CD4-positive, alpha-beta T cell treated with Interleukin-10 for 1 hour (primary cell): ENCODE measurements at places on chromosomes 12 and 14.

GRCh38 chr12:7731486-7731885 is 15.7 kb downstream of the CLEC4C start:
- no peak for DNase-seq

GRCh38 chr12:123010681-123011080 is 30.2 kb downstream of the ARL6IP4 start:
- DNase-seq = no peak

DNA sequence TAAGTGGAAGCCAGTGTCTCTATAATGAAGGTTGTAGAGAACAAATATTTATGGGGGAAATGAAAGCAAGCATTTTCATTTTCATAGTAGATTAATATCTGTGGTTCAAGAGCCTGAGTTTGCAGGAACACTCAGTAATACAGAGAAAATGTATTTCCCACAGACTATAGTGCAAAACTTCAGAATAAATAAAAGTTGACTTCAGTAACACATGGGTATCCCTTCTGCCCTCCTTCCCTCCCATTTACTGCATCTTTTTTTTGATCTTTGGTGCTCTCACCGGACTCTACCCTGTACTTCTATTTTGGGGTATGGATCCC is 75.3 kb upstream of the AMN1 start:
- DNase-seq = no peak

GRCh38 chr14:22422238-22422637 is 166.8 kb downstream of the DAD1 start:
- no peak for DNase-seq

DNA sequence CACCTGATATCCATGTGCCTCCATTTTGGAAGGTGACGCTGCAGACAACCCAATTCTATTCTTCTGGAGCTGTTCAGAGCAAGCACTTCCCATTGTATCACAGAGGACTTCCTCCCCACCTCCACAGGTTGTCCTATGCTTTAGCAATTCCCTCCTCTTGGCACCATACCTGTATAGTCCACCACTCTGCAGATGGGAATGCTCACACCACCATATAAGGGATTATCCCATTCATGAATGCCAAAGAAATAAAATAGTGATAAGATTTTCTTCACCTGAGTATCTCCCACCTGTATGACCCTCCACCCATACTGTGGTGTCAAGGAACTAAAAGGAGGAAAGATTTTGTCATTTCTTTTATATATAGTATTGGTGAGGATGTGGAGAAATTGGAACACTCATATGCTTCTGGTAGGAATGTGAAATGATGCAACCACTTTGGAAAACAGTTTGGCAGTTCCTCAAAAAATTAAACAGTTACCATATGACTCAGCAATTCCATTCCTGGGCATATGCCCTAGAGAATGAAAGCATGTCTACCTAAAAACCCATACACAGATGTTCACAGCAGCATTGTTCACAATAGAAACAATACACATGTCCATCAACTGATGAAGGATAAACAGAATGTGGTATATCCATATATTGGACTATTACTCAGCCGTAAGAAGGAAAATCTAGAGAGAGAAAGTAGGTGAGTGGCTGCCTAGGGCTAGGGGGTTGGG is 75.2 kb downstream of the FIGNL2 start:
- DNase-seq = no peak

DNA sequence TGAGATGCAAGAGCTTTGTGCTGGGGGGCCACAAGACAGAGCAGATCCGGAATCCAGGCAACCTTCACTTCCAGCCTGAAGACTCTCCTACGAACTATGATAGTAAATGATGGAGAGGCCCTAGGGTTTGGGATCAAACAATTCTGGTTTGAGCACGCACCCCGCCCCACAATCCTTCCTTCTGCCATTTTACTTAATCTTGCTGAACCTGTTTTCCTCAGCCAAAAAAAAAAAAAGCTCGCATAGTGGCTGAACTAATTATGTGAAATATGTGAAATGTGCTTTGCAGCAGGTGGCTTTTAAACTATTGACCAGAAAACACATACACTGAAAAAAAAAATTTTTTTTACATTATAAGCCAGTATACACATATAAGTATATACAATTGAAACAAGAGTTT is 667 bp upstream of the ITFG2 start:
- no peak for DNase-seq

GRCh38 chr14:50822501-50823042 is 8.4 kb downstream of the NIN start:
- DNase-seq = no peak

GRCh38 chr12:104219361-104219892 is 3.8 kb downstream of the TXNRD1 start:
- DNase-seq = no peak

- DNase-seq = no peak
These were observed 17.2 kb upstream of the CACNA1C start for GRCh38 chr12:2035431-2036055.

- no peak for DNase-seq
These were observed 5.1 kb upstream of the ANAPC5 start for GRCh38 chr12:121357331-121357730.

GRCh38 chr14:99764222-99764706 is 28.9 kb upstream of the EML1 start:
- no peak for DNase-seq

GRCh38 chr14:95946867-95947266 is 70.2 kb downstream of the TUNAR start:
- no peak for DNase-seq

DNA sequence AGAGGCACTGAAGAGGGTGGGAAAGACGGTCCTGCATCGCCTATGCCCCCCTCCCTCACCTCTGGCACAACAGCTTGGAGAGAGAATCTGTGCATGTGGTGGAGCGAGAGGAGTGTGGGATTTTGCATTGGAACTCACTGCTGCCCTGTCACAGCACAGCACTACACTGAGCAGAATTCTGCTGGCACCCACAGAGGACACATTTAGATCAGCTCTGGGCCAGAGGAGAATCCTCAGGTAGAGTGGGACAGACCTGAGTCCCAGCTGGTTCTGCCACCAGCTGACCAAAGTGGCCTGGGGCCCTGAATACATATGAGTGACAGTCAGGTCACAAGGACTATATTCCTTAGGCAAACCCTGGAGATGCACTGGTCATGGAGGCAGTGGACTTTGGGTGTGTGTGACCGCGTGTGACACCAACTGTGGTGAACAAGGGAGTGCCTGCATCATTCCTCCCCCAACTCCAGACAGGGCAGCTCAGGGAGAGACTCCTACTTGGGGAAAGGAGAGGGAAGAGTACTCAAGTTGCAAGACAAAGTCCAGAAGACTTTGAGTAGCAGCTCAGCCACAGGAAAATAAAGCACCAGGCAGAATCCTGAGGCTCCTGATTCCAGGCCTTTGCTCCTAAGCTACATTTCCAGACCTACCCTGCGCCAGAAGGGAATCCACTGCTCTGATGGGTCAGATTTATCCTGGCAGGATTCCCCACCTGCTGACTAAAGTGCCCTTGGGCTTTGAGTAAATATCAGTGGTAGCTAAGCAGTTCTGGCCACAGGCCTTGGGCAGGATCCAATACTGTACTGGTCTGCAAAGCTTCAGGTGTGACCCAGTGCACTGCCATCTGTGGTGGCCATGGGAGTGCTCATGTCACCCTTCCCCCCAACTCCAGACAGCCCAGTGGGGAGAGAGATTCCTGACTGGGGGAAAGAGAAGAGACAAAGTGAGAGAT is 10.6 kb upstream of the ACOT1 start:
- no peak for DNase-seq

DNA sequence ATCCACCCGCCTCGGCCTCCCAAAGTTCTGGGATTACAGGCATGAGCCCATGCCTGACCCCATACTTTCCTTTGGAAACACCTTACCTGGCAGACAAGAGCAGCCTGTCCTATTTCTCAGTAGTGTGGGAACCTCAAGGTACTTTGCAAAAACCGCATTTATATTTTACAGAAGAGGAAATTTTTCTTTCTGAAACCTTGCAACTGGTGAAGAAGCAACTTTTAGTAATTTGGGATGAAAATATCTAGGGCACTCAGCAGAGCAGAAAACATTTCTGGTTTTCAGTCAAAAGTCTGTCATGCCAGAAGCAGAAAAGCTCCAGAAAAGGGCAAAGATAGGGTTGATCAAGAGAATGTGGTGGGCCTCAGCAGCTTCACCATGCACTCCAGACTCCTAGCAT is 21.2 kb downstream of the HVCN1 start:
- no peak for DNase-seq

GRCh38 chr14:54137614-54137961 is 181.0 kb upstream of the BMP4 start:
- no peak for DNase-seq

DNA sequence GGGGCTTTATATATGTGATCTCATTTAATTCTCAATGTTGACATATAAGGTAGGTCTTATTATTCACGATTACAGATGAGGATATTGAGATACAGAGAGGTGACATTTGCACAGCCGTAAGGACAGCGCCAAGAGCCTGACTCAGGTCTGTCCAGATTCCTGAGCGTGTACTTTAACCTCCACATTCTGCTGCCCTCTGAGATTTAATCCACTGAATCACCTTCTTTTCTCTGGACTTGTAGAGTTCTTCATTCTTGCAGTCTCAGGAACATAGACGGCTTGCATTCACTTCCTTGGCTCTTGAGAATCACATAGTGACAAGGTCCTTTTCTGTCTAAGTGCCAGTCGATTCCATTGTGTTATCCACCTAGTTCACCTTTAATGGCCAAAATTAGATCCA is 141.0 kb upstream of the ARHGAP5 start:
- DNase-seq = no peak

DNA sequence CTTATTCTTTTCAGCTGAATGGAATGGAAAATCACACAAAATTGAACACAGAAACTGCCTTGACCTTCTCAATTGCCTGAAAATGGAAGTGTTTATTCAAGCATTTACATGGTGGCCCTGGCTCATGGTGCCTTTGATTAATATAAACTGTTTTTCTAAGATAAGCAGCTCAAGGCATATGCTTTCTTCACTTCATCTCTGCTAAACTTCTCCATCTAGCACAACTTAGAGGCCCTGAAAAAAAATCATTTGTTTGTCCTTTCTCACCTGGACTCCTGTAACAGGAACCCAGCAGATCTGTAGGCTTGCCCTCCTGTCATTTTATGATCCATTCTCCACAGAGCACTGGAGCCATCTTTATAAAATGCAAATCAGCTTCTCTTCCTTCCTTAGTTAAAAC is 117.5 kb upstream of the KRR1 start:
- DNase-seq = no peak

- DNase-seq = no peak
These were observed 16.3 kb upstream of the NFYB start for GRCh38 chr12:104154286-104154685.

- DNase-seq = no peak
These were observed 283.5 kb downstream of the KSR2 start for GRCh38 chr12:117685110-117685926.

GRCh38 chr14:104168603-104169002 is 30.2 kb downstream of the KIF26A start:
- no peak for DNase-seq

DNA sequence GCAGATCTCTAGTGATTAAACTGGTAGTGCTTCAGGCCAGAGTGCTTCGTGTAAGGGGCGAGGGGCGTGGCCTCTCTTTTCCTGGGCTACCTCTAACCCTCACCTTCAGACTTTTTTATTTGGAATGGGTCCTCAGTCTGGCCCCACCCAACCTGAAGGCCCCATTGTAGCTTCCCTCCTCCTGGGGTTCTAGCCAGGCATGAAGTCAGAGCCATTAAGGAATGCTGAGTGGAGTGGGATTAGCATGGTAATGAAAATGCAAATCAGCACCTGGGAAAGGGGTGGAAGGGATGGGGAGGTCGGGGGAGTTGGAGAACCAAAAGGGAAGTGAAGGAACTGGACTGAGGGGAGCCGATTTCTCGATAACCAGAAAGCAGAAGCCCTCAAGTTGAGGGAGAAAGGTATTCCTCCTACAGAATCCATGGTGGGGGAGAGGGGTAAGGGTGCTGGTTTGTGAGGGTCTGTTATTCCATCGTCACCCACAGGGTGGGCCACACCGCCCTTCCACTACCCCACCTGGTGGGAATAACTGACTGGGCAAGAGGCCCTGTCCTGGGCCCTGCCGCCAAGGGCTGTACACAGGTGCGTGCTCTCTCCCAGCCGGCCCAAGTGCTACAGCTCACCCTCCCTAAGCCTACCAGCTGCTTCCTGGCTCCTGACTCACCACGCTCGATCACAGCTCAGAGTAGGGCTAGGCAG is 14.1 kb downstream of the ZFHX2 start:
- no peak for DNase-seq

DNA sequence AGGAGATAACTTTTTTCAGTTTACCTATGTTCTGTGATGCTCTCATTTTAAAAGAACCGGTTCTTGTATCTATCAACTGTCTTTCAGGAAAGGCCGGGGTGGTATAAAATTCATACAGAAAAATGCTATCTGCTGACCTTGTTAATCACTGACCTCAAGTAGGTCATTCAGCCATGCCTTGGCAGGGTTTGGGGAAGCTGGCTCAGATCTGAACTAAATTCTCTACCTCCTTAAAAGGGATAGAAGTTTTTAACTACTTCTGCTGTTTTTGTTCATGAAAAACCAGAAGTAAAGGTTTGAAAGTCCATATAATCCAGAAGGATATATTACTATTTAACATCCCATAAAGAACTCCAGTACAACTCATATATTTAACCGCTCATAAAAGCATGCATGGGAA is 10.1 kb downstream of the MYRFL start:
- DNase-seq = no peak

- no peak for DNase-seq
These were observed 2.8 kb downstream of the ADSS1 start for GRCh38 chr14:104726600-104727451.

- DNase-seq = no peak
These were observed 4.4 kb downstream of the ZNF219 start for GRCh38 chr14:21093769-21094681.

- DNase-seq = no peak
These were observed 84.1 kb upstream of the BCL11B start for GRCh38 chr14:99356031-99356608.

- DNase-seq = peak; percentile 50
These were observed 19.4 kb downstream of the ACVRL1 start for GRCh38 chr12:51926718-51927117.

GRCh38 chr12:110699591-110700445 is 10.9 kb upstream of the HVCN1 start:
- DNase-seq = no peak

DNA sequence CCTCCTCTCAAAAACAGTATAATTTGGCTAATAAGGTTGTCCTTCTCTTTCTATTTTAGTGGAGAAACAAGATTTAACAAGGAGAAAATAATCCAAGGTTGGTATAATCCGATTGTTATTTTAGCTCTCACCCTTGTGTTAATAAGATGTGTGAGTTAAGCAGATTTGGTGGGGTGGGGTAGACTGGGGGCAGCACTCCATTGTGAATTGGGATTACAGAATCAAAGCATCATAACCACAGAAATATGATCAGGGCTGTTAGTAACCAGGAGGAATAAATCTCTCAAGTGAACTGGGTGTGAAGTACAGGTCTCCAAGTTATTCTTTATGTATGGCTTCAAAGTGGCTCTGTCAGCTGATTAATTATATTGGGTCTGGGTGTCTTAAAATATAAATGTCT is 10.2 kb downstream of the TIGAR start:
- DNase-seq = no peak

DNA sequence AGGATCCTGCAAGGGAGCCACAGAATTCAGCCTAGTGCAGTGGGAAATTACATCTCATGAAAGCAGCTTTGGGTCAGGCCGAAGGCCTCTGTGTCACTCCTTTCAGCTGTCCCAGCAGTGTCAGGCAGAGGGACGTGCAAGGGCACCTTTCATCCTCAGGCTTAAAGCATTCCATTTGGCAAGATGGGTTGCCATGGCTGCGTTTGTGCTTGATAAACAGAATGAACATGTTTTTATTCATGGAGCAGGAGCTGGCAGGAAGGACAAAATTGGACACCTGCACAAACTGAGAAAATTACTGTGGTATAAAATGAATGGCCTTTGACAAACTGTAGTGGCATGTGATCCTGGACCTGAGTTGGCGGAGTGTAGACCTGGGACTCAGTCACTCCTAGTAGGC is 29.4 kb downstream of the ACAD10 start:
- no peak for DNase-seq
